ENCODE measurements at places on chromosomes 5 and 9. TPM values are rescaled to one million over a fixed set of nuclear protein-coding genes. Genes with fewer than 3 reads are reported as not detected.
A peak's percentile ranks its signal among the peaks of the same experiment; 100 is the strongest.

GRCh38 chr5:159844267-159845121 lies 71.8 kb upstream of the ADRA1B start:
- DNase-seq = no peak
- H3K4me1 ChIP-seq = no peaks in the 10 kb centered on the region
- no peaks in the 10 kb centered on the region for H3K27me3 ChIP-seq

- H3K4me3 ChIP-seq = no peak overlapping the region
- H3K27me3 ChIP-seq = no peaks in the 10 kb centered on the region
- H3K36me3 ChIP-seq = peaks cover 4% of the 10 kb centered on the region
- H3K27ac ChIP-seq = no peak overlapping the region
- no peak for DNase-seq
- peaks cover 5% of the 10 kb centered on the region for H3K4me1 ChIP-seq
These were observed 122.9 kb upstream of the SARDH start for GRCh38 chr9:133861086-133861485.

MSMP gene
- not detected for total RNA-seq

SPATA31E1 gene
- not detected for total RNA-seq

DNA sequence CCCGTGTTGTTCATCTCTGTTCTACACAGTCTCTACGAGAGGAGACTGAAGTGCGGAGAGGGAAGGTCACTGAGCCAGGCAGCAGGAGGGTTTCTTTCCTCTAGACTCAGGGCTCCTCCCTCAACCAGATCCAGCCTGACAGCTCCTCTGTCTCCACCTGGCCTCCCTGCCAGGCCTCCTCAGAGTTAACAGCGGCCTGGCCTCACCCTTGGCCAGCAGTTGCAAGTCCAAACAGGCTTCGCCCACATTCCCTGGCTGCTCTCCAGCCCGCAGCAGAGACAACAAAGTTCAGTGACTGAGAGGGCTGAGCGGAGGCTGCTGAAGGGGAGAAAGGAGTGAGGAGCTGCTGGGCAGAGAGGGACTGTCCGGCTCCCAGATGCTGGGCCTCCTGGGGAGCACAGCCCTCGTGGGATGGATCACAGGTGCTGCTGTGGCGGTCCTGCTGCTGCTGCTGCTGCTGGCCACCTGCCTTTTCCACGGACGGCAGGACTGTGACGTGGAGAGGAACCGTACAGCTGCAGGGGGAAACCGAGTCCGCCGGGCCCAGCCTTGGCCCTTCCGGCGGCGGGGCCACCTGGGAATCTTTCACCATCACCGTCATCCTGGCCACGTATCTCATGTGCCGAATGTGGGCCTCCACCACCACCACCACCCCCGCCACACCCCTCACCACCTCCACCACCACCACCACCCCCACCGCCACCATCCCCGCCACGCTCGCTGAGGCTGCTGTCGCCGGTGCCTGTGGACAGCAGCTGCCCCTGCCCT lies at the start of gene HRCT1:
Gene HRCT1 (plus strand): TSS at position 291 of the 768 bp plus-strand sequence. CDS start 86 bp downstream, at position 377.
- H3K4me3 ChIP-seq = peak within 1 kb of the TSS; percentile 21
- peaks cover 45% of the 10 kb centered on the region for H3K4me1 ChIP-seq
- no peaks in the 10 kb centered on the region for H3K27me3 ChIP-seq
- H3K36me3 ChIP-seq = no peaks in the 10 kb centered on the region

DNA sequence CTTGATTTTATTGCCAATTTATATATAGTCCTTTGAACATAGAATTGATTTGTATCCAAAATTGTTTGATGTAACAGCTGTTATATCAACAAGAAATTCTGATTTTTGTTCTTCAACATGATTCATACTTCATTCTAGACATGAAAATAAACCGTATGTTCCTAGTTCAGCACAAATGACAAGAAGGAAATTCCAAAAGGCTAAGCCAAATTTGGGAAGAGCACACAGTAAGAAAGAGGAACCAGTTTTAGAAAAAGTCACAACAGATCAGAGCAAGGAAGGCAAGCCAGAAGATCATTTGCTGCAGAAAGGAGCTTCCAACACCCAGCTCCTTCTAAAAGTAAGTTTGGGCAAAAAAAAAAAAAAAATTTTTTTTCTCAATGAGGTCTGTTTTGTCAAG lies 65.0 kb upstream of the MCCC2 start:
- no peak overlapping the region for H3K27ac ChIP-seq
- peaks cover 4% of the 10 kb centered on the region for H3K36me3 ChIP-seq
- H3K4me3 ChIP-seq = no peak overlapping the region
- no peaks in the 10 kb centered on the region for H3K27me3 ChIP-seq

DNA sequence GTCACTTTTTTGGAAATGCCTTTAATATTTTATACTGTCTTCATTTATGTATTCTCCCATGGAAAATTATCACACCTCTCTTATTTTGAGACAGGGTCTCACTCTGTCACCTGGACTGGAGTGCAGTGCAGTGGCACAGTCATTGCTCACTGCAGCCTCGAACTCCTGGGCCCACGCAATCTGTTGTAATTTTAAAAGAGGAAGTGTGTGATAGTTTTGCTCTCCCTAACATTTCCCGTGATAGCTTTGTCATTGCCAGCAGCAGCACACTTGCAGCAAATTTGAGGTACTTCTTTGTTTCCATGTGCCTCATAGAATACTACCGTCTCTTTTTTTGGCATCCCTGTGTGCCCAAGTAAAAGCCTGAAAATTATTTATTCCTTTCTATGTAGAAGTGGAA lies 103.5 kb downstream of the RNF180 start:
- H3K4me3 ChIP-seq = no peak overlapping the region
- no peaks in the 10 kb centered on the region for H3K4me1 ChIP-seq
- no peaks in the 10 kb centered on the region for H3K36me3 ChIP-seq
- H3K27me3 ChIP-seq = no peaks in the 10 kb centered on the region

GRCh38 chr9:107674721-107675277 lies 185.2 kb upstream of the KLF4 start:
- no peak overlapping the region for H3K27ac ChIP-seq
- H3K4me3 ChIP-seq = no peak overlapping the region
- DNase-seq = peak; percentile 35
- no peaks in the 10 kb centered on the region for H3K4me1 ChIP-seq
- H3K36me3 ChIP-seq = no peaks in the 10 kb centered on the region
- H3K27me3 ChIP-seq = no peaks in the 10 kb centered on the region

ADAMTS16 gene
- 0.17 TPM for total RNA-seq

PCDHA9 gene
- total RNA-seq = 0.26 TPM

DNA sequence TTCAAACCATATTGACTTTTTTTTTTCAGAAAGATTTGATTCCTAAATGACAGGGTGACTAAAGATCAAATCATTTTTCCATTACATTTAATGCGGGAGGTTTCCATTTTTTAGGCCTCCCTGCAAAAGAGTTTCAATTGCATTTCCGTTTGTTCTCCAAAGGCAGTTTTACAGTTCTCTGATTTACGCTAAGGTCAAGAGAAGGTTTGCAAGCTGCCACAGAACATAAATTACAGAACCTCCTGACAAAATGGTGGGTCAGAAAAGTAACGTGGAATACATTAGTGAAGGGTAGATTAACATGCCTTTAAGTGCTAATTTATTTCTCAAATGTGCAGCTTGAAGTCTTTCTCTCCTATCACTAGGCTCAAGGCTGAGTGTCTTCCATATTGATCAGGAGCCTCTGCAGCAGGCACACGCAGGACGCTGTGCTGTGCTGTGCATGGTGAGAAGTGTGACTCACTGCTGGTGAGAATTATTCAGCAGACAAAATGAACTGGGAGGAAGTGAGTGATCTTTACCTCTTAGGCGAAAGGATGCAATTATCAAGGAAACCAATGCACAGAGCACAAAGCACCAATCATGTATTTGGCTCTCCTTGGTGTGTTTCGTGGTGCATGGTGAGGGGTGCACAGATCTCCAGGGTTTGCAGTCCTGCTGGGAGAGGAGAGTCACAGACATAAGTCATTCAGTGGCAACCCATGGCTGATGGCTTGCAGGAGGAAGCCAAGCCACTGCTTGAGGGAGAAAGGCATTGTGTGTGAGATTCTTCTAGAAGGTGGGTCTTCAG lies 136.3 kb downstream of the TENT4A start:
- H3K36me3 ChIP-seq = no peaks in the 10 kb centered on the region
- DNase-seq = no peak
- no peak overlapping the region for H3K4me3 ChIP-seq
- H3K27me3 ChIP-seq = no peaks in the 10 kb centered on the region
- no peak overlapping the region for H3K27ac ChIP-seq

DNA sequence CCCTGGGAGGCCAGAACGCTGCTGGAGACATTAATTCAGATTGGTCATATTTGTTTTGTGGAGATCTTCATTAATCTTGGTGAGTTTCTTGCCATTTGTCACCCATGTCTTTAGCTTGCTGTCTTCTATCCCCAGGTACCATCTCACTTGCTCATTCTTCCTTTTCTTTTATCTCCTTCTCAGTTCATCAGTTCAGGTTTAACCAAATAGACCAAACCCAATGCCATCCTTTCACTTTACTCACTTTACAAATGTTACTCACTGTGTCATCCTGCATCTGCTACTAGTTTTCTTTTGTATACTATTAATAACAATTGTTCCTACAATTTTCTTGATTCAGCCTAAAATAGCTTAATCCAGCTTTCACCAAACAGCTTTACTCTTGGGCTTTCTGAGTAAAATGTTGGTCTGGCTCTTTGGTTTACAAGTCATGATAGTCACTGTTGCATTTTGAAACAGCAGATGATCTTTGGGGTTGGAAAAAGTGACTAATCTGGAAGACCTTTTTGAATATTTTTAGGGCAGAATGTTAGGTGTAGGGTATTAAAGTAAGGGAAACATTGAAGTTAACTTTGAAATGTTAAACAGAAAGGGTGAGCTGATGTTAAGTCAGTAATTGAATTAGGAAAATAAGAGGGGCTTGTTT lies 246.9 kb downstream of the ZSWIM6 start:
- H3K4me1 ChIP-seq = peaks cover 3% of the 10 kb centered on the region
- H3K27me3 ChIP-seq = no peaks in the 10 kb centered on the region
- no peak overlapping the region for H3K27ac ChIP-seq
- no peak overlapping the region for H3K4me3 ChIP-seq

GRCh38 chr5:78750281-78750680 lies 101.7 kb upstream of the LHFPL2 start:
- H3K4me3 ChIP-seq = no peak overlapping the region
- no peaks in the 10 kb centered on the region for H3K27me3 ChIP-seq
- peaks cover 9% of the 10 kb centered on the region for H3K4me1 ChIP-seq
- H3K36me3 ChIP-seq = no peaks in the 10 kb centered on the region
- no peak overlapping the region for H3K27ac ChIP-seq

GRCh38 chr9:35107297-35108290 lies 4.7 kb upstream of the STOML2 start:
- no peaks in the 10 kb centered on the region for H3K27me3 ChIP-seq
- H3K4me3 ChIP-seq = no peak overlapping the region
- peaks cover 17% of the 10 kb centered on the region for H3K36me3 ChIP-seq
- H3K4me1 ChIP-seq = peaks cover 19% of the 10 kb centered on the region
- DNase-seq = no peak
- H3K27ac ChIP-seq = no peak overlapping the region

DNA sequence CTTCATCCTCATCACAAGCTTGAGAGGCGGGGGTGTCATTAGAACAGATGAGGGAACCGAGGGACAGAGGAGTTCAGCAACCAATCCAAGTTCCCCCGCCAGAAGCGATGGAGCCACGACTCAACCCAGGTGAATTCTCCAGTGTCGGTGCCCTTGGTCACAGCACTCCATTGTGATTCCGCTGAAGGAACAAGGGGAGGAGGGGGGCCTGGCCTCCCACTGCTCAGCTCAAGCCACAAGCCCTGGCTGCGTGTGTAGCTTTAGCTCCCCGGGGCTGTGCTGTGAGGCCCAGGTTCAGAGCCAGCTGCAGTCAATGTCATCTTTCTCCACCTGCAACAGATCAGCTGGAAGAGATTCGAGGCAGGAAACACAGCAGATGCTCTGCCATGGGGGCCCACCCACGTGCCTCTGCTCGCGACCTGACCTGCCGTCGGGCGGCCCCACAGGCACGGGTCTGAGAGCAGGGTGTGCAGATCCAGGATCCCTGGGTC lies 72.6 kb downstream of the GTF3C4 start:
- no peak overlapping the region for H3K4me3 ChIP-seq
- peaks cover 24% of the 10 kb centered on the region for H3K27me3 ChIP-seq
- H3K36me3 ChIP-seq = no peaks in the 10 kb centered on the region
- no peak for DNase-seq
- no peak overlapping the region for H3K27ac ChIP-seq

PPP3R2 gene
- total RNA-seq = not detected

DNA sequence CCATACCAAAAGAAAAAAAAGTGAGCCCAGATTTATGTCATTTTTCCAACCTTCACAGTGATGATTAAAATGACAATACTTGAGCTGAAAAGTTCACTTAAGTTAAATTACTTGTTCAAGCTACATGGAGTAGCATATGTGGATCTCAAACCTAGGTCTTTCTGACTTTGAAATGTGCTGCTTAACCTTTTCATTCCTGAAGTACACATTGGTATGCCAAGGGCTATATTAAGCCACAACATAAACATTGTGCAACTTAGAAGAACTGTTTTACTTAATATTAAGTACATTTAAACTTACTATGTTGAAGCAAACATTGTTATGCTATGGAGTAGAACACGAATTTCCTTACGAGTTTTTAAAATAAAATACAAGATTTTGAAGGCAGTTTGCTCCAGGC lies 105.0 kb downstream of the GIN1 start:
- DNase-seq = peak; percentile 75
- no peak overlapping the region for H3K4me3 ChIP-seq
- no peak overlapping the region for H3K27ac ChIP-seq
- H3K27me3 ChIP-seq = no peaks in the 10 kb centered on the region
- H3K4me1 ChIP-seq = peaks cover 2% of the 10 kb centered on the region
- H3K36me3 ChIP-seq = peaks cover 2% of the 10 kb centered on the region

DNA sequence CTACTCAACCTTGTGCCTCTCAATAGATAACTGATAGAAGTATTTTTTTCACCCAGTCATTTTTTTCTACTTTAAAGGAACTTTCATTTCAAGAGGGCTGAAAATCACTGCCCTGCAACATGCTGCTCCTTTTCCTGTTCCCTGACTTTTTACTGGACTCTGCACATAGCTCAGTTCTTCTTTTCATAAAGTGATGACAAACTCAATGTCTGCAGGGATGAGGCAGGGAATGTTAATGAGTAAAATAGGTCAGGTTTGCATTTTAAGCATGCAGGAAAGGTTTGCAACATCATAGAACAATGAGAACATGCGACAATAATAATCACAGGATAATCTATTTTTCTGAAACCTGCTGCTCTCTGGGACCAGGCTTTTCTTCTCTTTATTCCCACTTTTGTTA lies 172.2 kb upstream of the SGCD start:
- no peak overlapping the region for H3K27ac ChIP-seq
- no peak for DNase-seq
- no peaks in the 10 kb centered on the region for H3K27me3 ChIP-seq
- no peaks in the 10 kb centered on the region for H3K36me3 ChIP-seq
- H3K4me3 ChIP-seq = no peak overlapping the region

Measured in fibroblast of lung (primary cell).